SJSA1 (cell line): ENCODE measurements at places on chromosomes 5 and 9. TPM values are rescaled to one million over a fixed set of nuclear protein-coding genes. Genes with fewer than 3 reads are reported as not detected.

SNCAIP gene
- 0.16 TPM in 1 of 2 replicates, not detected in the other for total RNA-seq

LECT2 gene
- total RNA-seq: not detected in 2 replicates

MYOZ3 gene
- total RNA-seq: 0.82 TPM in 1 of 2 replicates, not detected in the other

FRMD3 gene
- 15.5 and 25.3 TPM in 2 replicates for total RNA-seq

LRRC19 gene
- not detected in 2 replicates for total RNA-seq

ADGRD2 gene
- not detected in 2 replicates for total RNA-seq

MRPS2 gene
- total RNA-seq: 12.6 and 21.3 TPM in 2 replicates

DNA sequence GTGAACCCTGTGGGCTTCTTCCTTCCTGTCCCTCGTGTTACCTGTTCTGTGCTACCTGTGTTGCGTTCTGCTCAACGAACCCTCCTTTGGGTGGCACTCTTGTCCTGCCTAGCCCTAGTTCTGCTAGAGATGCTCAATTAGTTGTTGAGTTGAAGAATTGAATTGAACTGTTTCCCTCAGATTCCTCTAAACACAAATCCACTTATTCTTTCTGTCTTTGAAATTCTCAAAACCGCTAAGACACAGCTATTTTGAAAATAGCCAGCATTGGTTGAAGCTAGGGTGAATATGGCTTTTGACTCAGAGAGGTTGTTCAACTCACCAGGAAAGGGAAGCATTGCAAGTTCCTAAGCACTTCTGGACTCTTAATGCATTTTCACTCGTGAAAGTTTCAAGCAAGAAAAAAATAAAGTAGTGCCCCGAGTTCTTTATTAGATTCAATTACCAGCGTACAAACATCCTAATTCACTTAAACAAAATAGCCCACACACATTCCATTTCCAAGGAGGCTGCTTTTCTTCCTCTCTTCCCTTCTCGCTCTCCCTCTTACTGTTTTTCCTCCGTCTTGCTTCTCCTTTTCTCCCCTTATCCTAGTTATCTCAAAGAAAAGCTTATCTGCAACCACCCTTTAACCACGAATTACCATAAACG, 642 bp upstream of the ITGA1 start:
- H3K27ac ChIP-seq: peak overlapping the region; percentile 20; the same call in 1 of the 2 replicates
- H3K4me3 ChIP-seq: peak overlapping the region; percentile 57
- H3K4me1 ChIP-seq: peaks cover 39% of the 10 kb centered on the region
- H3K27me3 ChIP-seq: no peaks in the 10 kb centered on the region
- H3K36me3 ChIP-seq: no peaks in the 10 kb centered on the region

DNA sequence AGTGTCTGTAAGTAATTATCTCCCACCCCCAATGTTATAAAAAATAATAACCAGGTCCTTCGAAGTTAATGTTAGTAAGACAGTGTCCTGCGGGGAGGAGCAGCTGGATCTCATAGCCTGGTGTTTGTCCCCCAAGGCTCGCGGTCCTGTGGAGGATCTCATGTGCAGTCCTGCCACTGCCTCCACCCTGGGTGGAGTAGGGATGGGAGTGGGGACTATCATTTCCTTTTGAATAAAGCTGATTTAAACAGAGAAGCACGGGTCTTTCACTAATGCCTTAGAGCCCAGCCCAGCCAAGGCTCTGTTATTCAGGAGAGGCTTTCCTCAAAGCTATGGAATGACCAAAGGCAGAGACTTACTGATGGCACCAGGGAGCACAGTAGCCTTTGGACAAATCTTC, 40.2 kb downstream of the SUB1 start:
- no peaks in the 10 kb centered on the region for H3K27me3 ChIP-seq
- peak overlapping the region; percentile 58 for H3K27ac ChIP-seq
- H3K4me1 ChIP-seq: peaks cover 44% of the 10 kb centered on the region
- no peak for DNase-seq
- H3K36me3 ChIP-seq: no peaks in the 10 kb centered on the region
- no peak overlapping the region for H3K4me3 ChIP-seq

GRCh38 chr9:9099646-9100045, 1300.1 kb upstream of the DMAC1 start:
- H3K4me3 ChIP-seq: no peak overlapping the region
- H3K4me1 ChIP-seq: no peaks in the 10 kb centered on the region
- no peak overlapping the region for H3K27ac ChIP-seq
- DNase-seq: no peak

- DNase-seq: no peak
- no peaks in the 10 kb centered on the region for H3K4me1 ChIP-seq
- no peak overlapping the region for H3K4me3 ChIP-seq
- no peaks in the 10 kb centered on the region for H3K36me3 ChIP-seq
- H3K27me3 ChIP-seq: no peaks in the 10 kb centered on the region
Measured at GRCh38 chr9:115401756-115402327, 283.9 kb upstream of the TNC start.

- no peaks in the 10 kb centered on the region for H3K36me3 ChIP-seq
- H3K4me3 ChIP-seq: peak within 1 kb of the TSS; percentile 61
- no peaks in the 10 kb centered on the region for H3K27me3 ChIP-seq
Measured at GRCh38 chr9:16870596-16871335, at the start of gene BNC2. Gene BNC2, minus strand, starts transcription at chr9:16870670. Its CDS starts 22 bp downstream, at chr9:16870648.

GRCh38 chr9:114588210-114588609, 641 bp downstream of the ATP6V1G1 start:
- no peaks in the 10 kb centered on the region for H3K27me3 ChIP-seq
- peak overlapping the region; percentile 81 for H3K4me3 ChIP-seq
- peak overlapping the region; percentile 67 for H3K27ac ChIP-seq
- peaks cover 21% of the 10 kb centered on the region for H3K4me1 ChIP-seq
- no peak for DNase-seq

GRCh38 chr9:19517202-19517942, 108.6 kb downstream of the ACER2 start:
- DNase-seq: no peak
- H3K4me1 ChIP-seq: no peaks in the 10 kb centered on the region
- H3K4me3 ChIP-seq: no peak overlapping the region
- no peaks in the 10 kb centered on the region for H3K36me3 ChIP-seq

- DNase-seq: no peak
- peaks cover 10% of the 10 kb centered on the region for H3K4me1 ChIP-seq
- H3K4me3 ChIP-seq: no peak overlapping the region
- H3K36me3 ChIP-seq: no peaks in the 10 kb centered on the region
- no peaks in the 10 kb centered on the region for H3K27me3 ChIP-seq
Measured at GRCh38 chr5:73827106-73827450, 201.1 kb downstream of the ARHGEF28 start.

DNA sequence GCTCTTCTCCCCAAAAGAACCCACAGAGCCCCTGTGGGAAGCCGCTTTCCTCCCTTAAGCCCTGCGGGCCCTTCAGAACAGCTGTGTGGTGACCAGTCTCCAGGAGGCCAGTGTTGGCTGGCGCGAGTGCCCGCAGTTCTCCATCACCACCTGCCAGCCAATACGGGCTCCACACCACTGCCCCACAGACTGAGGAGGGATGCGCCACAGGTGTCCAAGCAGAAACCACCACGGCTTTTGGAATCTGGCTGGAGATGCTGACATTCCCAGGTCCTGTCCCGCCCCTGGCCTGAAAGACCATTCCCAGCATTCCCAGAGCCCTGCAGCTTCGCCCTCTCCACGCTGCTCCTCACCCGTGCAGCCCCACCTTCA, 12.8 kb downstream of the CCNI2 start:
- H3K4me1 ChIP-seq: no peaks in the 10 kb centered on the region
- no peak for DNase-seq
- H3K27me3 ChIP-seq: no peaks in the 10 kb centered on the region
- H3K36me3 ChIP-seq: peaks cover 77% of the 10 kb centered on the region

DNA sequence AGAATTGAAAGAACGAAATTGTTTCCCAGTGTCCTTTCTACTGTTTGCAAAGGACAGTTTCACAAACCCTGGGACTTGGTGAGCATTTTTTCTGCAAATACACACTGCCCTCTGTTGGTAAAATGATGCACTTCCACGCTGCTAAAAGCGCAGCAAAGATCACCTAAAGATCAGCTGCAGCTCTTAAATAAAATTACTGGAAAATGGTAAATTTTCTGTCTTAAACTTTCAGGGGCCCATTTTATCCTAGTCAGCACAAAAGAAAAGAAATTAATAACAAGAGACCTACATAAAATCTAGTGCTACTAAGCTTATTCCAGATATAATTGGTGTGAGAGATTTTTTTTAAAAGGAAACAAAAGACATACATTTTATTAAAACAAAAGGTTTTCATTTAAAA, 566.0 kb downstream of the CAAP1 start:
- H3K4me3 ChIP-seq: no peak overlapping the region
- DNase-seq: no peak

DNA sequence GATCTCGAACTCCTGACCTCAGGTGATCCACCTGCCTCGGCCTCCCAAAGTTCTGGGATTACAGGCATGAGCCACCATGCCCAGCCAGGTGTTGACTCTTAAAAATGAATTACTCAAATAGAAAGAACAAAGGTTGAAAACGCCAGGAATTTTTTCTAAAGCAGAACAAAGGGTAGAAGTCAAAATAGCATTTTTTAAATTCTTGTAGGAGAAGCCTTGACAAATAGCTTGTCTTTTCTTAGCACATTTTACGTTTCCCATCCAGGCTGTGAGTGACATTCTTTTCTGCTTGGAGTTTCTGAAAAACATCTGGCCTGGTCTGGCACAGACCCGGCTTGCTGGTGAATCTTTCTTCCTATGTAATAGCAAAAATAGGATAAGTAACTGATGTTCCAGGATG, 169.4 kb upstream of the ZNF462 start:
- H3K36me3 ChIP-seq: no peaks in the 10 kb centered on the region
- H3K27ac ChIP-seq: no peak overlapping the region
- no peak overlapping the region for H3K4me3 ChIP-seq
- no peaks in the 10 kb centered on the region for H3K27me3 ChIP-seq

DNA sequence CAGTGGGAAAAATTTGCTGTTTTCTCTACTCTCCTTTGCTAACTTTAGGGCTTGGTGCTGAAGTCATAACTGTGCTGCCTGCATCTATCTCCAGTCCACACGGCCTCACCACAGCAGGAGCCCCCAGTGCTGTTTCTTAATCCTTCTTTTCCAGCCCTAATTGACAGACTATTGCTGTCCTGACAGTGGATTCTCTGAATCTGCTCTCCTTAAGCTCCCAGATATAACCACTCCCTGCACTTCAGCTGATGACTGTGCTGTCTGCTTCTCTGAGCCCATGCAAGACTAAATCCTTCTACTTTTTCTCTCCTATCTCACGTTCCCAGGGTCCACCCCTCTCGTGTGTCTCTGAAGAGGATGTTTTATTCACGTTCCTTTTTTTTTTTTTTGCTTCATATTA, 19.7 kb upstream of the GRIA1 start:
- H3K4me3 ChIP-seq: no peak overlapping the region
- H3K27me3 ChIP-seq: no peaks in the 10 kb centered on the region
- H3K27ac ChIP-seq: no peak overlapping the region
- H3K4me1 ChIP-seq: no peaks in the 10 kb centered on the region
- DNase-seq: no peak

DNA sequence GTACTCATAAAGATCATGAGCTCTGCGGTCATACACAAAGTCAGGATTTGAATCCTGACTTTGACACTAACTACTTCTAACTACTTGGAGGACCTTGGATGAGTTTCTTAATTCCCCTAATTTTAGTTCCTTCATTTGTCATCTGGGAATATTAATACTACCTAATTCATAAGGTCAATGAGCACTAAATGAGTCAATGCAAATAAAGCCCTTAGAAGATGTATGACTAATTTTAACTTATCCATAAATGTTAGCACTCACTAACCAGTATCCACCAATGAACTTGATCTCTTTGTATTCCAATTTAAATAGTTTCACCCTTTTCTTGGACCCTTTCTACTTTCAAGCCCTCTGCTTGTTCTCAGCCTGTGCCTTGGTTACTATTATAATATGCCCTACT, 1106.4 kb downstream of the CDH18 start:
- no peaks in the 10 kb centered on the region for H3K36me3 ChIP-seq
- no peak for DNase-seq
- no peak overlapping the region for H3K27ac ChIP-seq

GRCh38 chr9:14891332-14891731, 18.9 kb downstream of the FREM1 start:
- no peaks in the 10 kb centered on the region for H3K36me3 ChIP-seq
- H3K27me3 ChIP-seq: no peaks in the 10 kb centered on the region
- DNase-seq: no peak
- H3K27ac ChIP-seq: no peak overlapping the region
- no peak overlapping the region for H3K4me3 ChIP-seq
- no peaks in the 10 kb centered on the region for H3K4me1 ChIP-seq

- no peaks in the 10 kb centered on the region for H3K27me3 ChIP-seq
- H3K4me1 ChIP-seq: peaks cover 8% of the 10 kb centered on the region
- H3K27ac ChIP-seq: no peak overlapping the region
- no peak for DNase-seq
- H3K4me3 ChIP-seq: no peak overlapping the region
Measured at GRCh38 chr5:150219142-150219541, 29.3 kb downstream of the SLC6A7 start.
